NCI-H1417 treated with DMSO at 0.1 percent for 48 hours (cell line): ENCODE measurements at places on chromosomes 4 and X.

DNA sequence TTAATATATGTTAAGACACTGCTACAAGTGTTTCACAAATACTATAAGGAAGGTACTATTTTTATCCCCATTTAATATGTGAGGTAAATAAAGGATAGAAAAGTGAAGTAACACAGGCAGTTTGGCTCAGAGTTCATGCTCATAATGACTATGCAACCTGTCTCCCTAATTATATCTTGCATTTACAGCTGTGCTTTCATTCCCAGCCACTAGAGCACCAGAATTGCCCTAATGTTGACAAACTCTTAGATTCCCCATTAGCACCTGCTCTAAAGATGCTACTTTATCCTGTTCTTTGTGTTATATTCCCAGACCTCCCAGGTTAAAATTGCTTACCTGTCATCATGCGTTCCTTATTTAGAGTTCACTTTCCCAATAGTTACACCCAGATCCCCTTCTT, 833.6 kb downstream of the CCSER1 start:
- DNase-seq = no peak

DNA sequence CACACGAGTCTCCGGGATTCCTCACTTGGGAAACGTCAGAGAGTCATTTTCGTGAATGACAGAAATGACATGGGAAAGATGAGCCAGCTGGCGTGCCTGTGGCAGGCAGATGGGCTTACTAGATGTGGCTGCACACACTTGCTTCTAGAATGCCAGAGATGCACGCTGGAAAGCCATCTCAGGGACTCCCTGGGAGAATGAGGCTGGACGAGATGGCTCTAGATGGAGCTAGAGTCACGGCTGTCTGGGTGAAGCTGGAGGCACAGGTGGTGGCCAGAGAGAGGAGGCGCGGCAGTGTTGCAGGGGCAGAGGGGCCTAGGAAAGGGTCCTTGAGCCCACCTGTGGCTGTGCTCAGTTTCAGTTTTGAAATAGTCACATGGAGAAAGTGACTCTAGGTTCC, 26.0 kb downstream of the TKTL1 start:
- no peak for DNase-seq

DNA sequence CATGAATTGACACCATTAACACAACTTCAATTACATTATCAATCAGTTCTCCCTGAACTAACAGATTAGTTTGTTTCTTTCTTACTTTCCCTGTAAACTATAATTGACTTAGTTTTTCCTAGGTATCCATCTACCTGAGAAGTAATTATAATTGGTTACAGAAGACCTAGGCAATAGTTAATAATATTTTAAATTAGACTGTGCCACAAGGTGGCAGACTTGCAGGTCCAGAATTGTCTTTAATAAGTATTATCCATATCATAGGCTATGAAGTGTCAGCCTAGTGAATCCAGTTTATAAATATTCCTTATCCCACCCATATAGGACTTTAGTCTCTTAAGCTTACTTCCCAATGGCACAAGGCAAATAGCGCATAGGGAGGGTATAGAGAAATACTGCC, 48.9 kb upstream of the FAM47B start:
- no peak for DNase-seq

DNA sequence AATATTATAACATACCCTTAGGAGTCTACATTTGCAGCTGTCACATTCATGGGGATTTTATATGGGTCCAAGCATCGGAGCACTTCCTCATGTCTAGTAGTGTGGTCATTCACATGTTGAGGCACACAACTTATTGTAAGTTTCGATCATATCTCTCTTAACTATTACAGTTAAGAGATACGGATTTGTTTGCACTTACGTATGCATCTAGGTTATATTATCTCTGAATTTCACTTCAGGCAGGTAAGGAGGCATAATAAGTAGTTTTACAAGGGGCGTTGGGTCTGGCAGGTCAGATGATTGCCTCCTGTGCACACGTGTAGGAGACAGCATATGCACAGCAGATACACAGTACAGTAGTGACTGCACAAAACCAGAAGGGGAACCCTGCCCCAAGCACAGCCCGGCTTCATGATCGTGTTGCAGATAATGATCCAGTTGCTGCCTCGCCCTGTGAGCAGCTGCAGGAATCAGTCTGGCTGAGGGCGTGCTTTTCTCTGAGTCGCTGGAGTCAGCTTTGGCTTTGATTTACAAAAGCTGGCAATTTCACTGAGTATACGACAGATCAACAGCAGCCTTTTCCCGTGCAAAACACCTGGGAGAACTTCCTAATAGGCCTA, 302.9 kb upstream of the GATB start:
- DNase-seq = no peak
